ENCODE measurements at places on chromosomes 6 and 20. TPM values are rescaled to one million over a fixed set of nuclear protein-coding genes. Genes with fewer than 3 reads are reported as not detected.

DNA sequence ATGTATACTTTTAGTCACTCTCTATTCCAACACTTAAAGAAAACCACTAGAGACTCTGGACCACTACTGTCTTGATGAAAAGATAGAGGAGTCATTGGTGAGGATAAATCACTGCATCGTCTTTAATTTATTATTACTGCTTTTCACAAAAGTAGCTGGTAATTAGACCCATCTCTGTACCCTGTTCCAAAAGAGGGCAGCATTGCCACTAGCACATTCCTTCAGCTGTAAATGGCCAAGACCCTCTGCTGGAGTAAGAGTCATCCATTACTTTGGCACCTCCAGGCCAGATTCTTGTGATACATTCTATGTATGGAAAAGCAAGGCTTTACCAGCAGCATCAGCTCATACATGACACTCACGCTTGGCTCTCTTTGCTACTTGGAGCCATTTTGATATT lies 49.5 kb upstream of the PREP start:
- DNase-seq: no peak

DNA sequence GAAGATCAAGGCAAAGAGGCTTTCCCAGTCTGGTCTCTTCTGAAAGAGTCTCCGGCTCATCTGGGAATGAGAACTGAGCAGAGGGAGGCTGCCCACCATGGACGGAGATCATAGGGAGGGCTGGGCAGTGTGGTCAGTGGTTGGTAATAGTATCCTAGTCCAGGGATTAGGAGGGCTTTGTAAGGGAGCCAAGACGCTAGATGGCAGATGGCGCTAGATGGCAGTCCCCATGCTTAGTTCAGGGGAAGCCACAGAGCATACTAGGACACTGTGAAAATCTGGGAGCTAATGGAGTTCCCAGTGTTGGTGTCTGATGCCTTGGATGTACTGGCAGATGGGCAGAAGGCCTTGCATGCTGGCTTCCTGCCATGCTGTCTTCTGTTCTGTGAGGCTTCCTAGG lies 21.7 kb upstream of the DAAM2 start:
- no peak for DNase-seq

The FAM83D gene
- total RNA-seq: 15.4 TPM

The C6orf118 gene
- total RNA-seq: not detected

The OPRM1 gene
- not detected for total RNA-seq

The ADAM33 gene
- not detected for total RNA-seq

The SASH1 gene
- total RNA-seq: 0.52 TPM

Measured in activated T-helper 2 cell treated with anti-CD3 and anti-CD28 coated beads, Interferon-gamma antibody, Interleukin-2, Interleukin-4, amounts not matched to agents 10 μg/mL and 5 μg/mL and 100 μg/mL, durations not matched to agents 14 hours and 24 hours and 36 hours (primary cell).